ENCODE measurements at places on chromosomes 7 and 10.

- DNase-seq, result no peak
- H3K4me3 ChIP-seq, result no peak overlapping the region
- H3K4me1 ChIP-seq, result peaks cover 6% of the 10 kb centered on the region
- H3K27me3 ChIP-seq, result no peaks in the 10 kb centered on the region
- no peaks in the 10 kb centered on the region for H3K36me3 ChIP-seq
Observed at GRCh38 chr7:79984210-79984609, 150.4 kb upstream of the GNAI1 start.

DNA sequence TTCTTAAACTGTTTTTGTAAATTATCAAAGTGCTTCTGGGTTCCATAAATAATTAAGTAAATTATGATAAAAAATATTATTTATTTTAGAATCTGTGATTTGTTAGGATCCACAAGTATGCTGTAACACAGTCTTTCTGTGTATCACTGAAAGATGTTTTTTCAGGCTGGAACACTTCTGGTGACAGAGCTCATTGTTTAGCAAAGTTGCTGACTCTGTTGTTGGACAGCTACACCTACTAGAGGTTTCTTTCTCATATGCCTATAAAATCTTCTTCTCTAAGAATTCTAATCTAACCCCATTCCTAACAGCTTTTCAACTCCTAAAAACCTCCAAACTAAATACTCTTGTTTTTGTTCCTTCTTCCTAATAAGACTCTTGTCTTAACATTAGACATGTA is 176.8 kb downstream of the THSD7A start:
- no peak overlapping the region for H3K4me3 ChIP-seq
- H3K27ac ChIP-seq, result no peak overlapping the region
- no peaks in the 10 kb centered on the region for H3K4me1 ChIP-seq
- no peak for DNase-seq

DNA sequence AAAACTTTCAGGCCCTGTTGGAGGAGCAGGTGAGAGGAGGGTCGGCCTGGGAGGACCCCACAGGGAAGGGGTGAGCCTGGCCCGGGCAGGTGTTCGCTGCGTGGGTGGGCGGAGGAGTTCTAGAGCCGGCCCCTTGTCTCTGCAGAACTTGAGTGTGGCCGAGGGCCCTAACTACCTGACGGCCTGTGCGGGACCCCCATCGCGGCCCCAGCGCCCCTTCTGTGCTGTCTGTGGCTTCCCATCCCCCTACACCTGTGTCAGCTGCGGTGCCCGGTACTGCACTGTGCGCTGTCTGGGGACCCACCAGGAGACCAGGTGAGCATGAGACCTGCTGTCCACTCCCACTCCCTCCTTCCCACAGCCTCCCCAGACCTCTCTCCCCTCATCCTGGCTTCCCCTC is 5.6 kb downstream of the ZNHIT1 start:
- H3K4me3 ChIP-seq, result no peak overlapping the region
- H3K27me3 ChIP-seq, result no peaks in the 10 kb centered on the region
- peaks cover 13% of the 10 kb centered on the region for H3K4me1 ChIP-seq
- no peaks in the 10 kb centered on the region for H3K36me3 ChIP-seq
- no peak for DNase-seq

- peaks cover 3% of the 10 kb centered on the region for H3K4me1 ChIP-seq
- no peaks in the 10 kb centered on the region for H3K27me3 ChIP-seq
- H3K36me3 ChIP-seq, result no peaks in the 10 kb centered on the region
Observed at GRCh38 chr7:70076325-70076724, 478.1 kb downstream of the AUTS2 start.

GRCh38 chr7:31114593-31115343 is 62.7 kb downstream of the ADCYAP1R1 start:
- H3K4me3 ChIP-seq, result no peak overlapping the region
- DNase-seq, result peak; percentile 68
- H3K36me3 ChIP-seq, result no peaks in the 10 kb centered on the region
- no peaks in the 10 kb centered on the region for H3K4me1 ChIP-seq
- H3K27ac ChIP-seq, result no peak overlapping the region
- H3K27me3 ChIP-seq, result peaks cover 21% of the 10 kb centered on the region

- no peaks in the 10 kb centered on the region for H3K36me3 ChIP-seq
- no peak overlapping the region for H3K4me3 ChIP-seq
- no peak for DNase-seq
Observed at GRCh38 chr10:20512631-20513030, 384.5 kb downstream of the NEBL start.

GRCh38 chr7:7351156-7351555 is 168.8 kb downstream of the C1GALT1 start:
- H3K27ac ChIP-seq, result no peak overlapping the region
- no peaks in the 10 kb centered on the region for H3K36me3 ChIP-seq
- no peaks in the 10 kb centered on the region for H3K4me1 ChIP-seq
- DNase-seq, result no peak
- no peak overlapping the region for H3K4me3 ChIP-seq

DNA sequence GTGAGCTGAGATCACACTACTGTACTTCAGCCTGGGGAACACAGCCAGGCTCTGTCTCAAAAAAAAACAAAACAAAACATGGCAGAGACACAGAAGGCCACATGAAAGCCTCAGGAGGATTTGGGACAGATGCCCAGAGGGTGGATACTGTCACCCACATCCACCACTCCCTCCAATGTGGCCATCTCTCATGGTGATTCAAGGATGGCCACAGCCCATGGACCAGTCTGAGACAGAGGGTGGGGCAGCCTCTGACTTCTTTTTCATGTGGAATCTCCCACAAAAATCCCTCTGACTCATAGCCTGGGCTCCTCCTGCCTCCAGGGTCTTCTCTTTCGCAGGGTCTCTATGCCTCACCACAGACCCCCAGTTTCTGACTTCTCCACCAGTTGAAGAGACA is 59.0 kb upstream of the GTF2I start:
- no peaks in the 10 kb centered on the region for H3K36me3 ChIP-seq
- no peak for DNase-seq
- no peak overlapping the region for H3K27ac ChIP-seq
- no peak overlapping the region for H3K4me3 ChIP-seq
- no peaks in the 10 kb centered on the region for H3K4me1 ChIP-seq

GRCh38 chr10:978826-979421 is 9.3 kb upstream of the GTPBP4 start:
- no peak overlapping the region for H3K4me3 ChIP-seq
- no peaks in the 10 kb centered on the region for H3K27me3 ChIP-seq
- peaks cover 16% of the 10 kb centered on the region for H3K4me1 ChIP-seq
- H3K36me3 ChIP-seq, result no peaks in the 10 kb centered on the region
- no peak overlapping the region for H3K27ac ChIP-seq
- DNase-seq, result no peak

DNA sequence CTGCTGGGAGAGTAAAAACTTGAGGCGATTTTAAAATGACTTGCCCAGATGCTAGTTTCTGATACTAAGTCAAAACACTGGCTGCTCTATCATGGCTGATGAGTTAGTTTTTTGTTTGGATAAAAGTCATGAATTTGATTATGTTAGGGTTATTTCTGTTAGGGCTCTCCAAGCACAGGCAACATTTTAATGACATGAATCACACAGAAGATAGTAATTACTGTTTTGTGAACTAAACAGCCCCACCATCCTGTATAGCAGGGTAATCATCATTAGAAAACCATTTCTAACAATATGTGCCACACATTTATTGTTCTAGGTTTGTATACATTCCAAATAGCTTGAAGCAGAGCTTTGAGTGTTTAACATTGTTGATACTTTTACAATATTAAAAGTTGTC is 750.3 kb downstream of the ANKRD7 start:
- no peak overlapping the region for H3K27ac ChIP-seq
- no peak for DNase-seq
- no peaks in the 10 kb centered on the region for H3K36me3 ChIP-seq
- H3K27me3 ChIP-seq, result no peaks in the 10 kb centered on the region

DNA sequence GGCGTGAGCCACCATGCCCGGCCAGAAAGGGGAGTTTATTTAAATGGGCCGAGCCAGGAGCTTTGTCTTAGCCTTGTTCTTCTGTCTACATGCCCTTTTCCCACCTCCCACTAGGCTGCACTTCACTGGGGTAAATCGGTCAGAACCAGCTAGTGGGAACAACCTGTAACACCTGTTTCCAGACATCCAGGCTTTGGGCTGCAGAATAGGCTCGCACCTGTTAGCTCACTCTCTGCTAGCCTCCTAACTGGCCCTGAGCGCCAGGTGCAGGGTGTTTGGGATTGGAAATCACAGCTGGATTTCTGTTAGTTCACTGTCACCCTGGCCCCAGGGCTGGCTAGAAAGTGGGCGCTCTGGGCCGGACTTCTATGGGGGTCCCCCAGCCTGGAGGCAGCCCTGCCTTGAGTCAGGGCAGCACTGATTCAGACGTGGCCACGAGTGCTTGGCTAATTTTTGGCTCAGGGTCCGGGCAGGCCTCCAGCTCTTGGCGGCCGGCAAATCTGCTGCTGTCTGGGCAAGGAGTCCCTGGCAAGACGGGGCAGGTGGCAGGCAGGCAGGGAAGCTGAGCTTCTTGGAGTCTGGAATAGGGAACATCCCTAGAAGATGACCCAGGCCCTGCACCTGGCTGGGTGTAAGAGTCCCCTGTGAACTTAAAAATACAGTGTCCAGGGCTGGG is 48.6 kb downstream of the GTF2IRD1 start:
- no peaks in the 10 kb centered on the region for H3K36me3 ChIP-seq
- DNase-seq, result no peak
- H3K27me3 ChIP-seq, result no peaks in the 10 kb centered on the region
- H3K4me1 ChIP-seq, result peaks cover 13% of the 10 kb centered on the region
- no peak overlapping the region for H3K4me3 ChIP-seq

GRCh38 chr7:149302222-149302621 is 40.2 kb downstream of the ZNF783 start:
- no peak for DNase-seq
- no peak overlapping the region for H3K27ac ChIP-seq
- no peak overlapping the region for H3K4me3 ChIP-seq
- no peaks in the 10 kb centered on the region for H3K36me3 ChIP-seq
- H3K4me1 ChIP-seq, result no peaks in the 10 kb centered on the region

DNA sequence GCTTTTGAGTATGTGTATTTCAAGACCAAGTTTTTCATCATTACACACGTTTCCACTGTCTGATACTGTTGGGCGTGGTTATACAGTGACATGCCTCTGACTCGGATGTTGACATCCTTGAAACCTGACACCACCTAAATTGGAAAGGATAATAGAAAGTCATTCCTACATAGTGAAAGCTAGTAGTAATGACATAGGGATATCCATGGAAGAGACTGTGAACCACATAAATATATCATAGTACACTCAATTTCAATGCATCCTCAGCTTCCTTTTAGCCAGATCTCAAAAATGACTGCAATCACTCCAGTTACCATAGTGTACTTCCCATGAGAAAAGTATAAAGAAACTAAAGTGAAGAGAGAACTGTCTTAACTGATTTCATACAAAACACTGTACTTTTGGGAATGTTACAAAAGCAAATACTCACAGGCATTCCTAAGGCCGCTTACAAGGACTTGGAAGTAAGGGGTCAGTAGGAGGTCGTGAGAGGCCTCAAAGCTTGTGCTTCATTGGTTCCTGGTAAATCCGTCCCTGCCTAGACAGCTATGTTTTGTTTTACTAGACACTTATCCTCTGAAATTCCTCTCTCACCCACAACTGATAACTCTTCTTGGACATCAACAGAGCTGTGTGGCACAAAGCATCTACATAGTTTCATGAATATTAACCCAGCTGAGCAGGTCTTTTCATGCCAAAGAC is 71.8 kb upstream of the VWDE start:
- no peaks in the 10 kb centered on the region for H3K4me1 ChIP-seq
- H3K27me3 ChIP-seq, result no peaks in the 10 kb centered on the region
- no peak overlapping the region for H3K4me3 ChIP-seq
- H3K36me3 ChIP-seq, result no peaks in the 10 kb centered on the region

DNA sequence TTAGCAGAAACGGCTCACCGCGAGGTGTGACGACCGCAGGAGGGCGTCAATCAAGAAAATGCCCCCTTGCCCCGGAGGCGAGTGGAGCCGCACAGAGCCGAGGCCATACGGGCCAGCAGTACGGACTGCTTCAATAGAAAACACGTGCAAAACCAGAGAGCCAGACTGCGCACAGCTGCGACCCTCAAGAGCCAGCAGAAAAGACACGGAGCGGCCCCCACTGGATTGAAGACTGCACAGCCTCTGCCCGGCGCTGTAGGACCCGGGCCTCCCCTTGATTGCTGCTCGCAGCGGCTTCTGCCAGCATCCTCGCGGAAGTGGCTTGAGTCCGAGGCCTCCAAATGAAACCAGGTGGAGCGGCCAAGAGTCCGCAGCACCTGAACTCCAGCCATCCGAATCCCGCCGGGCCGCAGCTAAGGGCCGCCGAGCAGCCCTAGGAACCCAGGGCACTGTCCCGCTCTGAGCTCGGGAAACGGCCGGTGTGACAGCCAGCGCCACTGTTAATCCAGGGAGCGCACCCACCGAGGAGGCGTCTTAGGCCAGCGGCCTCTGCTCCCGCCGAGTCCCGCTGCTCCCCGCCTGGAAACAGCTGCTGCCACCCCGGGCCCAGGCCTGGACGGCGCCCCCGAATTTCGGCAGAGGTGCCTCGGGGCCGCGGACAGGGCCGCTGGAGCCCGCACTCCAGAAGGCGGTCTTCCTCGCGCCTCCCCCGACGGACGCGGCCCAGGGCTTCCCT is 660 bp upstream of the HHEX start:
- peak overlapping the region; percentile 48 for H3K4me3 ChIP-seq
- H3K4me1 ChIP-seq, result peaks cover 11% of the 10 kb centered on the region
- peak; percentile 34 for DNase-seq
- no peak overlapping the region for H3K27ac ChIP-seq
- H3K27me3 ChIP-seq, result peaks cover 61% of the 10 kb centered on the region

DNA sequence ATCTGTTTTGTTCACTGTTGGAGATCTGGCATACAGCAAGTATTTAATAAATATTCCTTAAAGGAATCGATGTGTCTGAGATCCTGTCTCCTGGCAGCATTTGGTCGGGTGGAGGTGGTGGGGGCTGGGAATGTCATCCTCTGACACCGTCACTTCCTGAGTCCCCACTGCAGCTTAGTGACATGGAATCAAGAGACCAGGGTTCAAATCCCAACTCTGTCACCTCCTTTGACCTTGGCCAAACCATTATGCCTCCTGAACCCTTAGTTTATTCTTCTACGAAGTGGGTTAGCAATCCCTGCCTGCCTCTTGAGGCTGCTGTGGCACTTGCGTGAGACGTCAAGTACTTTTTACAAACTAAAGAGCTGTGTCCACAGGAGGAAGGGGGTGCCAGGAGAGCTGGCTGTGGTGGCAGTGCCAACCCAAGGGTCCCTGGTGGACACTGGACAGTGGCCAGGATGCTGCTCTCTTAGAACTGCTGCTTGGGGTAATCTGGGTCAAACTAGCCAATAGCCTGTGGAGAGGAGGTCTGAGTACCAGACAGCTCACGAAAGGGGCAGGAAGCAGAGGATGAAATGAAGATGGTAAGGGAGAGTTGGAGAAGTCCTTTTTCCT is 8.0 kb upstream of the ZMIZ1 start:
- DNase-seq, result no peak
- no peaks in the 10 kb centered on the region for H3K27me3 ChIP-seq
- no peak overlapping the region for H3K27ac ChIP-seq
- peaks cover 25% of the 10 kb centered on the region for H3K4me1 ChIP-seq
- H3K4me3 ChIP-seq, result no peak overlapping the region

DNA sequence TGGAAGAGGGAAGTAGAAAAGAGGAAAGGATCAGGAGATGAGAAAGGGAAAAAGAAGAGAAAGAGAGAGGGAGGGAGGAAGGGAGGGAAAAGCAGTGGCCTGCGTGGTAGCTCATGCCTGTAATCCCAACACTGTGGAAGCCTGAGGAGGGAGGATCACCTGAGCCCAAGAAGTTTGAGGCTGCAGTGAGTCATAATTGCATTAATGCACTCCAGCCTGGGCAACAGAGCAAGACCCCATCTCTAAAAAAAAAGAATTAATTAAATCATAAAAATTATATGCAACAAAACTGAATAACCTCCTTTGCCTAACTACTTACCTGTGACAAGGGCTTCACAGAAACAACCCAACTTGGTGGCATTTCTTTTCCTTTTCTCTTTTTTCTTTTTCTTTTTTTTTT is 107.9 kb upstream of the SFMBT2 start:
- no peaks in the 10 kb centered on the region for H3K27me3 ChIP-seq
- H3K36me3 ChIP-seq, result no peaks in the 10 kb centered on the region
- no peaks in the 10 kb centered on the region for H3K4me1 ChIP-seq
- no peak overlapping the region for H3K4me3 ChIP-seq
- H3K27ac ChIP-seq, result no peak overlapping the region

All from hepatocyte (in vitro differentiated cells).